ENCODE measurements at places on chromosomes 2 and 18.

GRCh38 chr18:37847544-37847943 lies 281.9 kb upstream of the CELF4 start:
- no peak for DNase-seq

- DNase-seq: no peak
Observed at GRCh38 chr2:96861074-96861473, 3.3 kb upstream of the ANKRD39 start.

DNA sequence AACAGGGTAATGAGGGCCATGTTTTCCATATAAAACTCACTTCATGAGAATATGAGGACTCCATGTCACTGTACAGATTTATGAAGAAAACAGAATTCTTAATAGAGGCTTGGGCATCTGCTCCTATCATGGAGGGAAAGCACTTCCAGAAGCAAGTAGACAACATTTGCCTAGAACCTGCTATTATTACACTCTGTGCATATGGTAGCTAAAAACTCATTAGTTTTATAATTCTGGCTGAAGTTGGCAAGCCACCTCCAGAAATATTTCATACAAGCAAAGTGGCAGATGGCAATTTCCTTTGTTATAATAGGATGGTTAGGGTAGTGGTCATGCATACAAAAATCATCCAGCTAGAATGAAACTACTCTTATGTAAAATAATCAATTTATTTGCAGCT lies 65.8 kb upstream of the TLK1 start:
- no peak for DNase-seq

- DNase-seq: no peak
Observed at GRCh38 chr2:166592750-166593149, 98.7 kb upstream of the SCN7A start.

- no peak for DNase-seq
Observed at GRCh38 chr2:237720444-237720843, 78.1 kb upstream of the RBM44 start.

- DNase-seq: no peak
Observed at GRCh38 chr2:193476171-193476800, 1281.6 kb upstream of the TMEFF2 start.

Measured in CD4-positive, alpha-beta T cell treated with Interleukin-2 at 100 ng/mL for 4 hours (primary cell).